ENCODE measurements at places on chromosomes 6 and 20.

DNA sequence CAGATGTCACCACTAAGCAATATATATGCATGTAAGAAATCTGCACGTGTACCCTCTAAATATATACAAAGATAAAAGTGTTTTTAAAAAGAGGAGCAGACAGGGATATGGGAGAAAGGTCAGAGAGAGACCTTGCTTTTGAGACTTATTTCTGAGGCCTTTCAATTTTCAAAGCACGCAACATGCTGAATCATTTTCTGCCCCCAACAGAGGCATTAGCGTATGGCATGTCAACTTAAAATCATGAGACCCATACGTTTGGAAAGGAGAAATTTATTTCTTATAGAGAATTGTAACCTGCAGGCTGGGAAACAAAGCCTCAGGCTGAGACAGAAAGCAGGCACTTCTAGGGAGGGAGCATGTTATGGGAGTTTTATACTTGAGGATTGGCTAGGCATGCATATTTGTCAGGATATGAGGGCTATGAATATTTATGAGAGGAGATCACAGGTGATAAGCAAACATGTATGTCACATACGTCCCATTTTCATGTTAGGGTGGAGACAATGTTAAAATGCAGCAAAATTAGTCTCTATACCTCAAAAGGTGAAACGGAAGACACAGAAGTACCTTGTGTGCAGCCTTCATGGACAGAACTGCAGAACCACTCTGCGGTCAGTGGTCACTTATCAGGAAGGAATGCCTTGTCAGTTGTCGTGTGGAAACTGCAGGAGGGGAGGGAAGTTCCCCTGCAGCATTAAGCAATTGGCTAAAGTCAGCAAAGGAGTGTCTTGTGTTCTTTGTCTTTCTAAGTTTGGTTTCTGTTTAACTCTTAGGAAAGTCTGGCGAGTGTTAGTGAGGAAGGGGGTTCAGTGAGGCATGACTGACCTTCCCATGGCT, 6.3 kb upstream of the GABRR2 start:
- DNase-seq, result no peak

- DNase-seq, result peak; percentile 68
These were observed 37.8 kb downstream of the RAB44 start for GRCh38 chr6:36735110-36736071.

DNA sequence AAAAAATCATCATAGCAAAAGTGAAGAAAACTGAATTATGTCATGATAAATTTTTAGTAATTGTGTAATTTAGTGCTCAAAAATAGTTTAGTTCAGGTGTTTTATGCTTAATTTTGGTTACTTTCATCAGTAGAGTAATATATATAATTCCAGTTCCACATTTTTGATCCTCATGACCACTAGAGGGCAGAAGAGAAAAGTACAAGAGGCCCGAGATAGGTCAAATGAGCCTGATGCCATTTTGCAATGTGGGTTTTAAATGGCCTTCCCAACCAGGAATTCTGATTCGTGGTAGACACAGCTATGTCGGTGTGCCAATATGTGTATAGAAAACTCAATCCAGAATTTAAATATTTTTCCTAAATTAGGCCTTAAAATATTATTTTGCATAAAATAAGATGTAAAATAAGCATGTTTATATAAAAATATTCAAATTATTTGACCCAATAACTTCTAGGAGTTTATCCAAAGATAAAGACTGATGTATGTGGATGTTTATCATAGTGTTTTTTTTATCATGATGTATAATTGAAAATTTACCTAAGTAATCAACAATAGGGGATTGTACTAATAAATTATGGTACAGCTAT, 159.7 kb upstream of the RPS6KA2 start:
- DNase-seq, result peak; percentile 83

- DNase-seq, result no peak
These were observed 29.4 kb upstream of the BEND3 start for GRCh38 chr6:107144666-107145065.

- DNase-seq, result no peak
These were observed 27.4 kb downstream of the RREB1 start for GRCh38 chr6:7134999-7135745.

DNA sequence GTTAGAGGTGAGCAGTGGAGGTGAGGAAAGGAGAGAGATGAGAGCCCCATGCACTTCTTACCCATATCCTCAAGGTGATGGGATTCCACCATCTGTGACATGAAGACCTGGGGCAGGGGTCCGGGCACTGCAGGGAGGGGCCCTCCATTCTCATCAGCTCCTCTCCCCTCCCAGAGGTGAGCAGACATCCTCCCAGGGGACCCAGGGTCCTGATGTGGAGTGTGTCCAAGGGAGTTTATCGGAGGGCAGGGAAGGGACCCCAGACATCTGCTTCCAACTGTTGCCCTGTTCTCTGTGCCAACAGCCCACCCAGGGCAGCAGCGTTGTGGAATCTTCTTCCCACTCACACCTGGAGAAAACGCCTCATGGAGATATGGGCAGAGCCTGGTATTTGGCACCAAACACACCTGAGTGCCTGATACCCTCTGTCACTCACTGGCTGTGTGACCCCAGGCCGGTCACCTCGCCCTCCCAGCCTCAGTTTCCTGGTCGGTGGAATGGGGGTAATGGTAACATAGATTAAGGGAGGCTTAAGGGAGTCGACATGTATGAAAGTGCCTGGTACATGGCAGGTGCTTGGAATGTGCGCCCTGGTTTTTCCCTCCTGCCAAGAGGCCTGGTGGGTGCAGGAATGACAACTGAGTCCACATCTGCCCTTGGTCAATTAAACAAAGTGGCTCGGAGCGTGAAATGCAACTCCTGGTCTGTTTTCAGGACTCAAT, 227.9 kb downstream of the PREX1 start:
- no peak for DNase-seq

- DNase-seq, result no peak
These were observed 71.4 kb downstream of the ADGB start for GRCh38 chr6:146670161-146670560.

GRCh38 chr6:1841136-1841535, 231.4 kb downstream of the FOXC1 start:
- DNase-seq, result peak; percentile 8

DNA sequence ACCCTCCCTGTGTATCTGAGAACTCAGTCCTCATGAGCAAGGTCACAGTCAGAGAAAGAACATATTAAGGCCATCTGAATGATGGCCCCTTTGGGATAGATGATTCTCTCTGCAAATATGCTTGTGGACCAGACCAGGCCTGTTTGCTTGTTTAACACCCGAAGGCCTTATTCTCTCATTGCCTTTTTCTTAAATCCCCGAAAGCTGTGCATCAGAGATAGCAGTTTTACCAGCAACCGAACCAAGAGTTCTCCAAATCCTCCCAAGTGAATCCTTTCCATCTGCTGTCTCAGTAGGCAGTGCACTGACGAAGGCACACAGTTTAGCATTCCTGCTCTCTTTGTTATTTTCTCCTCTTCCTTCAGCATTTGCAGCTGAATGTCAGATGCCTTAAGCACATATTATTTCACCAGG, 79.8 kb downstream of the TRMT6 start:
- DNase-seq, result peak; percentile 43

DNA sequence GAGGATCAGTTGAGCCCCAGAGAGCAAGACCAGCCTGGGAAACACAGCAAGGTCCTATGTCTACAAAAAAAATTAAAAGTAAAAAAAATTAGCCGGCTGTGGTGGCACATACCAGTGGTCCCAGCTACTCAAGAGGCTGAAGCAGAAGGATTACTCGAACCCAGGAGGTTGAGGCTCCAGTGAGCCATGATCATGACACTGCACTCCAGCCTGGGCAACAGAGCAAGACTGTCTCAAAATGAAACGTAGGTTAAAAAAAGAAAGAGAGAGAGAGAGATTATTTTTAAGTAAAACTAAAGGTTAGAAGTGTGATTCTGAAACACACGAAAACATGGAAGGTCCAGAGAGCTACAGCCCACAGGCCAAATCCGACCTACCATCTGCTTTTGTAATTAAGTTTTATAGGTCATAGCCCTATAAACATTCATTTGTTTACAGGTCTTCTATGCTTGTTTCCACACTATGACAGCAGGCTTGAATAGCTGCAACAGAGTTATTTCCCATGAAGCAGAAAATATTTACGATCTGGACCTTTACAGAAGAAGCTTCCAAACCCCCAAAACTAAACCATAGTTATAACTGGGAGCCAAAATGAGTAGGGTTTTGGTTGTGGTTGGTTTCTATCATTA, 279.7 kb downstream of the GMDS start:
- no peak for DNase-seq

DNA sequence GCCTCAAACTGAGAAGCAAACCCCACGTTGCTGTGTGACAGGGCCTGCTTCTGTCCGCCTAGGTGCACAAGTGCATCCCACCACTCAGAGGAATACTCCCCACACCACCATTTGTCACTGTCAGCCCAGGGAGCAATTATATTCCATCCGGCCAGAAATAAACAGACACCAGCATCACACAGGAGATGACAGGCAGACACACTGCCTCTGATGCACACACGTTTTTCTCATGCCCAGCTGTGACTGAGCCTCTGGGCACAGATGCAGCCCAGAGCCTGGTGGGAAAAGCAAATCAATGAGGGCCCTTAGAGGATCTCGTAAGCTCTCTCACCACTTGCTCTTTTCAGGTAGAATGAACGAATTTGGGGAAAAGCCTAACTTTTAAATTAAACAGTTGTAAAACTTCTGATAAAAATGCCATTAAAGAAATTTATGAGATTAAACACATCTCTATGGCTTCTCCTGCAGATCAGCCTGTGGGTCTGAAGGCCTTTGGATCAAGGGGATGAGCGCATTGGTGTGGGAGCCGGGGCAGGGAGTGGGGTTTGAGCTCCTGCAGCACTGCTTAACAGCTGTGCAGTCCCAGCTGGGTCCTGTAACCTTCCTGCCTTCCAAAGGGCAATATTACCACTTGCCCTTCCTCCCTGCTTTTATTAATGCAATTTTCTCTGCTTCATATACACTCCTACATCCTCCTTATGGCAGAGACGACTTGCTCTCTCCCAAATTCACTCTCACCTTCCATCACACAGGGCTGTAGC, 624.3 kb downstream of the PTPRT start:
- no peak for DNase-seq

- DNase-seq, result no peak
These were observed 232.5 kb downstream of the IBTK start for GRCh38 chr6:82015043-82015442.

- DNase-seq, result no peak
These were observed 4.6 kb upstream of the PREX1 start for GRCh38 chr20:48832405-48832730.

DNA sequence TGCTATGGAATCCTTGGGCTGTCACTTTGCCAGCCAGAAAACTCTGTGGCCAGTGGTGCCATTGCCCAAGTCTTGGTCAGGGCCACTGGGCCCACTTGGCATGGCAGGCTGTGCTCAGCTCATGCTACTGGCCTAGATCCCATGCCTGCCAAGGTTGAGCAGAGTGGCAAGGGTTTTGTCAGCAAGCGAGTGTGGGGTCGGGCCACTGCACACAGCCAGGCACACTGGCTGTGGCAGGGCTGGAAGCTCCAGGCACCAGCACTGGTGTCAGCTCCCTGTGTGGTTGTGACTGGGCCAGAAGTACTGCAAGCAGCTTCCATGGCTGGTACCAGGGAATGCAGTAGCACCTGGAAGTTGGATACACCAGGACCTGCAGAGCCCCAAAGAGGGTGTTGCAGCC, 846.8 kb downstream of the EYS start:
- no peak for DNase-seq

DNA sequence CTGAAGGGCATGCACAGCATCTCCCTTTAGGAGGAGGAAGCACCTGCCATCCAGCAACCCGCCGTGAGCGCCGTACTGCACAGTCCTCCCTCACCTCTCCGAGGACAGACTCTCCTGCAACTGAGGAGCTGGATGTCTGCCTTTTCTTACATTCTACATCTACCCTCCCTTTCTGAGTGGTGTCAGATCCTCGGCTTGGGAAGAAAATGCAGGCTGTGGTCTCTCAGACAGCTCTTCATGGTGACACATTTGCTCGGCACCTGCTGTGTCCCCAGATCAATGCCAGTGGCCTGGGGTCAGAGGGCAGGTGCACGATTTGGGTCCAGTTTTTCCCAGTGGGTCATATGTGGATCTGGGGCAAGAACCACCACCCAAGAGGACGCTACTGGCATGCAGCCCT, 40.1 kb upstream of the BHLHE23 start:
- no peak for DNase-seq

GRCh38 chr20:58551631-58552030, 36.4 kb upstream of the APCDD1L start:
- DNase-seq, result no peak

- DNase-seq, result no peak
These were observed 34.9 kb upstream of the HECA start for GRCh38 chr6:139099984-139100383.

DNA sequence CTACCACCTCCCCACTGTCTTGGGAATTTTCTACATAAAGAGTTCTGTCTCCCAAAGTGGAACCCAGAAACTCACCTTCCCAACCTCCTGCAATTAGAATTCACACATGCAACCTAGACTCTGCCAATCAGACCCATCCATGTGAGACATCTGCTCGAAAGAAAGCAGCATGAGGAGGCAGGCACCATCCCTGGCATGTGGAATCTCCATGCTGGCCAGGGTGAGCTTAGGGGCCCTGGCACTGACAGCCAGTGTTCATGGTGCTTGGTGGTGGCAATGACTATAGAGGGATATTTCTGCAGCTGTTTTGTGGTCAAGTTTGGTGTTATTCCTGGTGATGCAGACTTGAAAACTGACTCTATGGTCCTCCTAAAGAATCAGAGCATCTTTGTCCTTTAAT, 17.4 kb upstream of the FOXF2 start:
- DNase-seq, result no peak

DNA sequence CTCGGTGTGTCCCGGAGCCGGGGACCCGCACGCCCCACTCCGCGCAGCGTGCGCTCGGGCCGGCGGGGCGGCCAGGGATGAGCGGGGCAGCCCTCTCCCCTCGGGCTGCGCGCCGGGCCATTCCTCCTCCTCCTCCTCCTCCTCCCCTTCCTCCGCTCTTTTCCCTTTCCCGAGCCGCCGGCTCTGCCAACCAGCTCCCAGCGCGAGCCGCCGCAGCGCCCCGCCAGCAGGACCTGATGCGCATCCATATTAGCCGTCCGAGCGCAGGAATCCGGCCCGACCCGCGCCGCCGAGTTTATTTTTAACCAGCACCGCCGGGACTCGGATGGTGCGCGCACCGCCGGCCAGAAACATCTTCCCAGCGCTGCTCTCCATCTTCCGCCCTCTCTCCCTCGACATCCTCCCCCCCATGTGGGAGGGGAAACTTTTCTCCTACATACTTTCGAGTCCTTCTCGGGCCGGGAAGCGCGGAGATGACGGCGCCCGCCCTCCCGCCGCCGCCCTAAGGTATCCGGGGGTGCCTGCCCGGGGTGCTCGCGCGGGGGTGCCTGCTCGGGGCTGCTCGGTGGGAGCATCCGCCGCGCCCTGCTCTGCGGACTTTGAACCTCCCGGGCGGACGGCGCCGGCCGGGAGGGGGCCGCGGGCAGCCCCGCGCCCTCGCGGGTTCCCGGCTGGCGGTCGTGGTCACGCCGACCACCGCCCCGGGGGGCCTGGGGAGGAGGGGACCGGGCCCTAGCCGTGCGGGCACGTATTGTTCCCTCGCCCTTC, 619 bp downstream of the RREB1 start:
- peak; percentile 65 for DNase-seq

DNA sequence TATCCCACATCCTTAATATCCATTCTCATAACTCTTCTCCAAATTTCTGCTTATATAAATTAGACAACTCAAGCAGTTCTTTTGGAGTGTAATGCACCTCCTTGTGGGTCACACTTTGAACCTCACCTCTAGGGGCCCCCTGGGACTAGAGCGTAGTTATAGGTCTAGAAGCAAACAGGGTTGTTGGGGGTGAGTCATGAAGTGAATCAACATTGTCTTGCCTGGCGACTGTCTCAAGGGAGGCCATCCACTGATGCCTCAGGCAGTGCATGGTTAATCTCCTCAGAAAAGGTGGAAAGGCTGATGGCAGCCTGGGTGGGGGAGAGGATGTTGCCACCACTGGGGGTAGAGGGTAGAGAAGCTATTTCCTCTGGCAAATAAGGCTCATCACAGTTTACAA, 129.1 kb downstream of the TNFRSF21 start:
- DNase-seq, result peak; percentile 36

All from cardiac fibroblast (primary cell).